Hematopoietic multipotent progenitor cell treated with erythropoietin and hydrocortisone succinate and interleukin-3 and kit ligand, for 4 days (in vitro differentiated cells): ENCODE measurements at places on chromosomes 5 and 9.

DNA sequence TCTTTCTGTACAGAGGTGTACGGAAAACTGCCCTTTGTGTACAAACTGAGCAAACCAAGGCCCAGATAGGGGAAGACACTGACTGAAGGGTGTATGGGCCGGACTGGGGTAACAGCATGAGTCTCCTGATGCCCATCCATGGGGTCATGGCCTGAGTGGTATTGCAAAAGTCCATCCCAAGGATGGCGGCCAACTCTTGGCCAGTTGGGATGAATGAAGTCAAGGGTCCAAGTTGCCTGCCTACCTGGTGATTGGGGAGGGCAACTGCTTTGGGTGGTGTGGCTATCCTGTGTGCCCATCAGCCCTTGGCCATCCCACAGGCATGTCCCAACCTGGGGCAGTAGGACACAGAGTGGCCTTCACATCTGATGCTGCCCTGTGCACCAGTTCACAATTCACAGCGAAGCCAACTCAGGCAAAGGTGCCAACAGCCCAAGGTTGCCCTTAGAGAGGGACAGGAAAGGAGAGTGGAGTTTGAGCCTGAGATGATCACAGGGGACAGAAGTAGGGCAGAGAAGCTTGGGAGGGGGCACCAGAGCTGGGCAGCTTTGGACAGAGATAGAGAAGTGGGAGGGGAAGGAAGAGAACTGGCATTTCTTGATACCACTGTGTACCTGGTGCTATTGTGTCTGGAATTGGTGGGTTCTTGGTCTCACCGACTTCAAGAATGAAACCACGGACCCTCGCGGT, 46.6 kb downstream of the COL15A1 start:
- DNase-seq, result no peak

GRCh38 chr5:75167345-75167744, 69.3 kb downstream of the ANKRD31 start:
- DNase-seq, result peak; percentile 15

GRCh38 chr5:33361781-33362180, 79.0 kb upstream of the TARS1 start:
- DNase-seq, result no peak

- DNase-seq, result no peak
Measured at GRCh38 chr5:175131432-175131831, 312.6 kb downstream of the DRD1 start.

- peak; percentile 40 for DNase-seq
Measured at GRCh38 chr5:175728885-175729828, 71.3 kb downstream of the HRH2 start.

- DNase-seq, result peak; percentile 33
Measured at GRCh38 chr5:123460296-123460729, 37.1 kb upstream of the CEP120 start.

GRCh38 chr5:179805529-179806249, 977 bp downstream of the MGAT4B start:
- DNase-seq, result peak; percentile 79

DNA sequence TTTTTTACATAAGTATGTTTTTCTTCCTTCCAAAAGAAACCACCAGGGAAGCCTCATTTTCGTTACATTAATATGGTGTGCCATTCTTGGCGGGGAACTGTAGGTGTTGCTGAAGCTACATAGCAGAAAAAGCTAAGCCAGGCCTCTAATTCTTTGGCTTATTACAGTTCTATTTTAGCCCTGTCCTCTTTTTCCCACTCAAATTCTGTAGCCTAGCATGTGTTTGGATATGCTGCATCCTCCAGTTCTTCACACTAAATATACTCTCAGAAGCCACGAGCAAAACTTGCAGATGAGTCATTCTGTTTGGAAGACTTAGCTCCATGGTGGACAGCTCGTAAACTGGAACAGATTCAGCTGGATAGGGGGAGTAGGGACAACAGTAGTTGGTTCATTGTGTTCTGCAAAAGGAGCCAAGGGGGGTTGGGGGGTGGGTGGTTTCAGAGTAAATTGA, 369.4 kb downstream of the TMEM161B start:
- no peak for DNase-seq

GRCh38 chr9:21873540-21874221, 71.2 kb downstream of the MTAP start:
- no peak for DNase-seq

- no peak for DNase-seq
Measured at GRCh38 chr5:167923396-167923795, 368.0 kb upstream of the WWC1 start.

DNA sequence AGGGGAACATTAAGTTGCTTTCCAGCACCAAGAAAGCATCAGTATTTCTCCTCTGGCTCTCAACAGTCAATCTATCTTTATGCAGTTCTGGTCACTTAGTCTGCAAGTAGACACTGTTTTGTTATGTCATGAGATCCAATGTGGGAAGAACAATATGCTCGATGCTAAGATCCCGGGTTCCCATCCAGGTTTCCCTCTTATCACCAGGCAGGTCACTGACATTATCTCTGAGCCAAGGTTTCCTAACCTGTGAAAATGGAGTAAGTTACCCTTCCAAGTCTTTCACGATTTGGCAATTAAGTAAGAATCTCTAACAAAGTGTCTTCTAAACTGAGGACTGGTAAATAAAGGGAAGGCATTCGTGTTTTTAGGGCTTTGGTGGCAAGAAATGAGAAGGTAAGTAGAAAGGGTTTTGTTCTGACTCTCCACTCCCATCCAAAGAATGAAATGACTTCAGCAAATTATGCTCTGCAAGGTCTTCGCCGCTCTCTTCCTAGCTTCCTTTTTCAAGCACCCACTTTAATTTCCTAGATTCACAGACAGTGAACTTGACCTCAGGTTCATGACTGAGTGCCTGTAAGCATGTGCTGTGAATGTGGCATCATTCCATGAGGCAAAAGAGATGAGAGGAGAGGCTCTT, 86.4 kb downstream of the DCP2 start:
- no peak for DNase-seq

DNA sequence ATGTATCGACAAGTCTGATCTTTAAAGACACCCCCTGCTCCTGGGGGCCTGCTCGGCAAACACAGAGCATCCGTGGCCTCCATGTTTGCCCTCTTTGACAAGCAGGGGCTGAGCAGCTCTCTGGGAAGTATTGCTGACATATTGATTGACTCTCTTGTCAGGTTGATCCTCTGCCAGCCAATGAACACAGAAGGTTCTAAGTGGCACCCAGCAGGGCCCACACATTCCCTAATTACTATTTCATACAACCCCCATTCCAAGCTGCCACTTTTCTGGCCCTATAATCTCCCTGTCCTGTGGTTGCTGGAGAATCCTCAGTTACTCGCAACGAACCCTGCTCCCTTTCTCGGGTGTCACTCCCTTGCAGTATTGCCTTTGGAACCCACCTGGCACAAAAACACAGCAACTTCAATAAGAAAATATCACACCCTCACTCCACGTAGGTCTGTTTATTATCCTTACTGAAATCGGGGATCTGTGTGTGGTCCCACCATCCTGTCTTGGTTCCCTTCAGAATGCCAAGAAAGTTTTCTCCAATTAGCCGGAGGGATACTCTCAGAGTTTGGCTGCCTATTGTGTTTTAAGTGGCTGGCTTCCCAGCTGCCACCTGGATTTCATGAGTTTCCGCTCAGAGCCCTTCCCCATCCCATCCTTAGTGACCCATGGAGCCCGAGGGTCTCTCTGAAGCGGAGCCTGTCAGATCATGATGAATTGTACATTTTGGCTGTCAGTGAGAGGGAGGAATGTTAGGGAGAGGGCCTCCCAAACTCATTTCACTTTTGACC, 249.0 kb upstream of the WWC1 start:
- DNase-seq, result no peak

DNA sequence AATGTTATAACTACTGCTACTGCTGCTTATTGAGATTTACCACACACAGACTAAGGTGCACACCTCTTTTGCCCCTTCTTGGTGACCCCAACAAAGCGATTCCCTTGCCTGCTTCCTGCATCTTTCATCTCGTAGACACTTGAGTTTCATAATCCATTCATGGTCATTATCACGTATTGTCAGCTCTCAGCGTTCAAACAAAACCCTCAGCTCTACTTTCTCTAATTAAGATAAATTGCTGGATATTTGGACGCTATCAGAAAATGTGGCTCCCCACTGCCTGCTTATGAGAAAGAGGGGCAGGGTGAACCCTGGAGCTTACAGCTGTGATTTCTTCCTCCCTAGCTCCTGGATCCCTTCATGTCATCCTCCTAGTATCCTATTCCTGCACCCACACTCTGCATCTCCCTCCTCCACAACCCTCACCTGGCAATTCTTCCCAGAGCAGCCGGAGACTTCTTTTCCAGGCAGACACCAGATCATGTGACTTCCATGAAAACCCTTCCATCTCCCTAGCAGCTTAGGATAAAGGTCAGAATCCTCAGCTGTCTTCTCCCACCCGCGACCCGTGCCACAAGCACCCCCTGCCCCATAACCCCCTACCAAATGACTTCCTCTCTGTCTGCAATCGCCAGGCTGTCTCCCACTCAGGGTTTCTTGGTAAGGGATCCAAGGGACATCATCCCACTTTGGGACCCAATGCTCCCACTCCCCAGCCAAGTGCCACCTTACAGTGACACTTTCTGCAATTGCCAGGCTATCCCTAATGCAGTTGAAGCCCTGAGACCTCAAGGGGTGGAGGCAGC, 146.5 kb downstream of the NSG2 start:
- DNase-seq, result no peak

- DNase-seq, result no peak
Measured at GRCh38 chr5:12652201-12652600, 748.0 kb upstream of the CTNND2 start.

- peak; percentile 3 for DNase-seq
Measured at GRCh38 chr5:107639990-107640389, 30.7 kb downstream of the EFNA5 start.

GRCh38 chr5:77893225-77893860, 117.2 kb upstream of the TBCA start:
- DNase-seq, result peak; percentile 80

DNA sequence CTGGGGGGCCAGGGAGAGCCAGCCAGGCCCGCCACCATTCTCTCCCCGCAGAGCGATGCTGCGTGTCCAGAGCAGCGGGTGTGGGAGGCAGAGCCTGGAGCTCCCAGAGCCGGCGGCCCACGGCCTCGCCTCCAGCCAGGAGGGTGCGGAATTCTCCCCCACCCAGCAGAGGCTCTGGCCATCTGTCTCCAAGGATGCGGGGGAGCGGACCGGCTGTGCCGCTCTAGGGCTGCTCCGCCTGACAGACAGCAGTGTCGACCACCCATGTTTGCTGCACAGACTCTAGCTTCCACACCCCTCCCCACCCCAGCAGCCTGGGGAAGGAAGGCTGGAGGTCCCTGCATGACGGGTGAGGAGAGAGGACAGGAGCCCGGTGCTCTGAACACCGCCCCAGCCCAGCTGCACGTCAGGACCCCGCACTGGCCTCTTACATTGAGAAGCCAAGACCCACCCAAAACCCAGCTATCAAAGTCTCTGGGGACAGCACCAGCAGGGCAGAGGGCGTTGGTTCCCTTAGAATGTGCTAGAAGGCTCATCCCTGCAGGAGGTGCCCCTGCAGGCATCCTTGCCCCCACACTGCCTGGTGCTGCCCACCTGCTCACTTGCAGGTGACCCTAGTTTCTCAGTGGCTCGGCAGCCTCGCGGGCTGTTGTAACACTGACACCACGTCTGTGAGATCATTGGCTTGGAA, 29.7 kb upstream of the FCN1 start:
- DNase-seq, result no peak

GRCh38 chr5:7274203-7274602, 121.7 kb upstream of the ADCY2 start:
- no peak for DNase-seq

DNA sequence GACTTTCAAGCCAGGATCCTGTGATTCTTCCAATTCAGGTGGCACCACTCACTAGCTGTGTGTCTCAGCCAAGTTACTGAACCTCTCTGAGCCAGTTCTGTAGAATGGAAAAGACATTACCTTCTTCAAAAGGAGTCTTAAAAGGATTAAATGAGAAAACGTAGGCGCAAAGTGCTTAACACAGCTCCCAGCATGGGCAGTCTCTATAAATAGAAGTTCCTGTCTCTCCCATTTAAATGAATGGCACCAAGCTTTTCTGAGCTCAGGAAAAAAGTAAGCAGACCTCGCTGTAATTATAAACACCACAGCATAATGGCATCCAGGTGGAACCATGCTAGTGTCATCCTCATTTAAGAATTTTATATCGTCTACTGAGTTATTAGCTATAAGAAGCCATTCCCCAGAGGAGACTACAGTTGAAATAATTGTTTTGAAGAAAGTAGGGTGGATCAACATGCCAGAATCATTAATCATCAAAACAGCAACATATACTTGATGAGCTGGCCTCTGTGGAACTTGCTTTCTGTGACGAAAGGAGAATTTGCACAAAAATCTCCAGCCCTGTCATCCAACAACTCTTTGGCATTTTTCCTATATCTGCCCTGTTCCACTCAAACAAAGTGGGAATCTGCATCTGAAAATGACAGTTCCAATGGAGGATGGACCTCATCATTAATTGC, 188.9 kb downstream of the SPOCK1 start:
- DNase-seq, result no peak

- no peak for DNase-seq
Measured at GRCh38 chr5:56786346-56786745, 29.0 kb upstream of the MAP3K1 start.

- peak; percentile 74 for DNase-seq
Measured at GRCh38 chr5:485946-486491, 38.2 kb downstream of the SLC9A3 start.

DNA sequence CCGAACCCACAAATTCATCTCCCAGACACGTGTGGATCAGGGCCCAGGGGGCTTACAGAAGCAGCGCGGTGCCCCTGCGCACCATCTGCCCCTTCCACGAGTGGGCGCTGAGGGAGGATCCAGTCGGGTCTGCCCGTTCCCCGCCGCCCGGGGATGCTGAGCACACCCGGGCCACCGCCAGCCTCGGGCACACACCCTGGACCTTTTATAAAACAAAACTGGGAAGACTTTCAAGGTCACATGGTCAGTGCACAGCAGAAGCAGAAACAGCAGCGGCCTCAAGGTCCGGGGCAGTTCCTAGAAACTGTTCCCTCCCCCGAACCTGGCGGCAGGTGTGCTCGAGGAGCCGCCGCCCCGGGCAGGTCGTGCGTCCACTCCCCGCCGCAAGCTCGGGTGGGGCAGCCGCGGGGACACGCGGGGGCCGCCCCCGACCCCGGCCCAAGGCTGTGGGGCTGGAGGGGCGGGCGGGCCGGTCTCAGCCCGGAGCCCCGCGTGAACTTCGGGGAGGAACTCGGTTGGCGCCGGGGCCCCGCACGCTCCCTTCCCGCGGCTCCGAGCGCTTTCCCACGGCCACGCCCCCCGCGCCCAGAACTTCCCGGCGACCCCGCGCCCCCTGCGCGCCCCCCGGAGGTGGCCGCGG, 633 bp upstream of the PPP1R26 start:
- peak; percentile 68 for DNase-seq

DNA sequence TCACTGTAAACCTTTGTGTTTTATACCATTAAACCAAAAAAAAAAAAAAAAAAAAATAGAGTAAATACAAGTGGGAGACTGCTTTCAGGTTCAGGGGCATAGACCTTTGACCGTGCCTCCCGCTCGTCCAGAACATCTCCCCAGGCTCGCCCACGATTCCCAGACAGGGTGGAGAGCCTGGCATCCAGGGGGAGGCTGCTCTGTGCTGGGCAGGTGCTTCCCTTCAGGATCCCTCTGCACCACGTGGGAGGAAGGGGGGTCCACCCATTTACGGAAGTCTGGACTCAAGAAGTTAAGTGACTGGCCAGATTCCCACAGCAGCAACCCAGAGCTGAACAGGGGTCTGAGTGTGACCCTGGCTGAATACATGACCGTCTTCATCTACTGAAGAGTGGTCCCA, 125.4 kb upstream of the LMX1B start:
- no peak for DNase-seq
